ENCODE measurements at places on chromosomes 4 and X.

DNA sequence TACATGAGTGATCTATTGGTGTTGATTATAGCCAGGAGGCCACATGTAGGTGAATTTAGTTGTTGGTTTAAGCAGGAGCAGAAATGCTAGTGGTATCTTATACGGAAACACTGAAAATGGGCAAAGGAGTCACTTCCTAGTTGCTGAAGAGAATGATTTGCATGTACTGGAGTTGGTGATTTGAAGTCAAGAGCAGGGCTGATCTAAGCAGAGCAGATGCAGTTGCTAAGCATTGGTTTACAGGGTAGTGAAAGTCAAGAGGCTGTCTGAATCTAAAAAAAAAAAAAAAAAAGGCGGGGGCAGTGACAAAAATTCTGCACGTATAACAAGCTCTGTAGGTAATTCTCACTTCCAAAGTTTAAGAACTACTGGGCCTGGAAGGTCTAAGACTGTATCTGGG lies 90.4 kb upstream of the HPRT1 start:
- DNase-seq, result no peak

GRCh38 chr4:56026596-56026995 lies 77.9 kb downstream of the CEP135 start:
- no peak for DNase-seq

GRCh38 chr4:109263721-109264120 lies 38.7 kb downstream of the COL25A1 start:
- no peak for DNase-seq

DNA sequence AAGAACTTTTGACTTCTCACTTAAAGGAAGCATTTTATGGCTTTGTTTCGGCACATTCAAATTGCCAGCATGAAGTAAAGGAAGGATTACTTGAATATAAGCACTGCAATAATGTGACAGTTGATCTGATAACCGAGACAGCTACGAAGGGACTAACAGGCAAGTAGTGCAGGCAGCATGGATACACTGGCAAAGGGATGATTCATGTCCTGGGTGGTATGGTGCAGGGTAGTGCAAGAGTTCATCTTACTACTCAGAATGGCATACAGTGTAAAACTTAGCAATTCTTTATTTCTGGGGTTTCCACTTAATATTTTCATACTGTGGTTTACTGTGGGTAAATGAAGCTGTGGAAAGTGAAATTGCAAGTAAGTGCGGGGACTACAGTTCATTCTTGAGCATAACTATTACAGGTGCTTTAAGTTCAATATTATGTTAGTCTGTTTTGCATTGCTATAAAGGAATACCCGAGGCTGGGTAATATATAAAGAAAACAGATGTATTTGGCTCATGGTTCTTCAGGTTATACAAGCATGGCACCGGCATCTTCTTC lies 611.8 kb downstream of the SPOCK3 start:
- DNase-seq, result no peak

GRCh38 chr4:114389070-114389685 lies 209.4 kb upstream of the UGT8 start:
- no peak for DNase-seq

GRCh38 chrX:47573341-47574075 lies 8.7 kb upstream of the TIMP1 start:
- DNase-seq, result no peak

DNA sequence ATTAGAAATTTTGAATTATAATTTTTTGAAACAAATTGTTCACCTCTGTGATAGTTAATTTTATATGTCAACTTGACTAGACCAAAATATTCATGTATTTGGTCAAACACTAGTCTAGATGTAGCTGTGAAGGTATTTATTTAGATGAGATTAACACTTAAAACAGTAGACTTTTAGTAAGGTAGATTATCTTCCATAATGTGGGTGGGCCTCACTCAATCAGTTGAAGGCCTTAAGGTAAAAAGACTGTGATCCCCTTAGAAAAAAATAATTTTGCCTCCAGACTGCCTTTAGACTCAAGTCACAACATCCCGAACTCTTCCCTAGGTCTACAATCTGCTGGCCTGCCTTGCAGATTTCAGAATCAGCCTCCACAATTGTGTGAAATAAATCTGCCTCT lies 177.3 kb upstream of the PABPC5 start:
- no peak for DNase-seq

DNA sequence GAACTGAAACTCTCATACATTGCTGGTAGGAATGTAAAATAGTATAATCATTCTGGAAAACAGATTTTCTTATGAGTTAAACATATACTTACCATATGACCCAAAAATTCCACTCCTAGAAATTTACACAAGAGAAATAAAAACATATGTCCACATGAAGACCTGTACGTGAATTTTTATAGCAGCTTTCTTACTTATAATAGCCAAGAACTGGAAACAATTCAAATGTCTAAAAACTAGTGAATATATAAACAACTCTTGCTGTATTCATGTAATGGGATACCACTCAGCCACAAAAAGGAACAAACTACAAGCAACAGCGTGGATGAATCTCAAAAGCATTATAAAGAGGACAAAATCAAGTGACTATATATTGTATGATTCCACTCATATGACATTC lies 27.5 kb downstream of the TMEM156 start:
- no peak for DNase-seq

GRCh38 chr4:139651282-139652194 lies 14.1 kb upstream of the MGST2 start:
- peak; percentile 73 for DNase-seq
